ENCODE measurements at places on chromosomes 16 and 17. TPM values are rescaled to one million over a fixed set of nuclear protein-coding genes. Genes with fewer than 3 reads are reported as not detected.

GRCh38 chr16:50251375-50252081 is 14.8 kb upstream of the ADCY7 start:
- no peak for DNase-seq

DNA sequence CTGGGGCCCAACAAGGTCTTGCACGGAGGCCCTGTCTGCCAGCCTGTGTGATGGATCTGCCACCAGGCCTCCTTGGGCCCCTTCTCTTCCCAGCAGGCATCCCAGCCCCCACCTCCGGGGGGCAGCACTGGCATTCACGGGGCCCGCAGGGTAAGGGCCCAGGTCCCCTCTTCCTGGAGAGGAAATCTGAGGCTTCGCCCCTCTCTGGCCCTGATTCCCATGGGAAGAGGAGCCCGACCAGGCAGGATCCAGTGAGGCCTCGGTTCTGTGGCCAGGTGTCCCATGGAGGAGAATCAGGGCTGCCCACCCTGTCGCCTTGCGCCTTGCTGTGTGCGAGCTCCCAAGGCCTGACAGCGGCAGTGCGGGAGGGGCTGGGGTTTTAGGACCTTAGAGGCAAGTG is 48.4 kb downstream of the PDPK1 start:
- peak; percentile 11 for DNase-seq

DNA sequence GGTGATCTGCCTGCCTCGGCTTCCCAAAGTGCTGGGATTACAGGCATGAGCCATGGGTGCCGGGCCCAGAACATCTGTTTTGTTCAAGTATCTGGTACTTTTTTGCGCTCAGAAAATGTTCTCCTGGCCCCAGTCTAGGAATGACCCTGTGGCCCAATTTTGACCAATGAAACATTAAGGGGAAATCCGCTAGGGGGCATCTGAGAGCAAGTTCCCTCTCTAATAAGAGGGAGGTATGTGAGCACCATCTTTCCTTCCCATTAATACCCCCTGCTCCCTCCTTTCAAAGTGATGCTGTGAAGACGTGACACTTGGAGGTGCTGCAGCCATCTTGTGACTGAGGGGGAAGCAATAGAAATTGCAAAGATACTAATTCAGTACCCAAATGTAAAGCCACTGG is 16.5 kb upstream of the CLEC3A start:
- no peak for DNase-seq

The TERB1 gene
- not detected for total RNA-seq

The RCVRN gene
- not detected for total RNA-seq

Measured in right lobe of liver (tissue), 6 donors.